ENCODE measurements at places on chromosomes 5 and 9. TPM values are rescaled to one million over a fixed set of nuclear protein-coding genes. Genes with fewer than 3 reads are reported as not detected.

The SGCD gene
- 0.15 TPM for total RNA-seq

The FOXB2 gene
- total RNA-seq = not detected

DNA sequence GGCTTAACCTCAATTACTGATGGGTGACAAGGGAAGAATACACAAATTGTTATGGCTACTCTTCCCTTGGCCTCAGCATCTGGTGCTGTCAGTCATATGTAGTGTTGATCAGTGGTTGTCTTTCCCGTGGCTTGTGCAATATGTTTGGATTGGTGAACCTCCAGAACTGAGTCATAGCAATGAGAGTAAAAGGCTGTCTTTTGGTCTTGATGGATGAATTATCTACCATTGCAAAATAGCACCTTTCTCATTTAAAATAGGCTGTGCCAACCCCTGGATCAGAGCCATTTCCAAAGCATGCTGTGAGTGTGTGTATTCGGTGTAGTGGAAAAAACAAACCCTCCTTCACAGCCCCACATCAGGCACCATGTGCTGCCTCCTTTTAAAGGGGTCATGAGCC, 14.6 kb upstream of the F2R start:
- peak; percentile 79 for DNase-seq

DNA sequence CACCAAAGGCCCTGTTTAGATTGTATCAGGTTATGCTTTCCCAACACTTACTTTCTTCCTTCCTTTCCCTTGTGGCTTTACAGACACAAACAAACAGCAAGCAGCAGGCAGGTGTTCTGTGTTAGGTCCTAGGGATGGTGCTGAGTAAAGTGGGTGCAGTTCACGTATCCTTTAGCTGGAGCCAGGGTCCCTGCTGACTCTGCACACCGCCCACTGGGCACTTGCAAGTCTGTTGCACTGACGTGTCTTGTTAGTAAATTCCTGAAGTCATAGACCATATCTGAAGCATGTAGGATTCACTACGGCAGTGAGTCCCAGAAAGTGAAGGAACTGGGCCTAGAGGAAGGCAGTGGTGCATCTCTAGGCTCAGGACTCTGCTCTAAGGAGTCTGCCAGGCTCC, 96.5 kb downstream of the DAPK1 start:
- DNase-seq = no peak

DNA sequence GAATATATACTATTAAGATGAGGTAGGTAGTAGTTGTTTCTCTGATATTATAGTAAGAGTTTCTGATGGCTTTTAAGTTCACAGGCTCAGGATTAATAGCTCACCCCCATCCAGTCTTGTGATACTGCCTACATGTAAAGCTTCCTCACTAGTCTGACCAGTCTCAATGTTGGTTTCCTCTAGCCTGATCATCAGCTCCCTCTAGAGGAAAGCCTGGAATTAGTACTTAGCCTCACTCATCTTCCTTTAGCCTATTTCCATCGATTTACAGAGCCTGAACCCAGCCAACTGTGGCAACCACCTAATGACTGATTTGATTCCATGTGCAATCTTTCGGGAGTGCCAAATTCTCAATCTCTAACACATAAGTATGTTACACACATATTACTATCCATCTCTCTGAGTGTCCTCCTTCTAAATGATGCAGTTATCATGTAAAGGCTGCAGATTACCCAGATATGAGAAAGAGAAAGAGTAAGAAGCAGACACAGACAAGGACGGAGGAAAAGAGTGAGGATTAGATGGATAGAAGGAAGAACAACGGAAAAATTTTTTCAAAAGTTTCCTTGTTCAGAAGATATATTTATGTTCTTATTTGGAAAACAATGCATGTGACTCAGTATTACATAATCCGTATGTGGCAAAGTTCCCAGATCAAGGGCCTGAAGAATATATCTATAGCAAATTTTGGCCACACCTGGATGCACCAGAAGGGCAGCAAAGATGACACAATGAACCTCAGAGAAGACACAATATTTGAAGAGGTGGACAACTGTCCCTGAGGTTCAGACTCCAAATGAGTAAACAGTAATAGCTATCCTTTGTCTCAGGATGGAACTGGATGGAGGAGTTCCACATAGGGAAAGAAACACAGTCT, 333.7 kb downstream of the ELAVL2 start:
- peak; percentile 89 for DNase-seq

DNA sequence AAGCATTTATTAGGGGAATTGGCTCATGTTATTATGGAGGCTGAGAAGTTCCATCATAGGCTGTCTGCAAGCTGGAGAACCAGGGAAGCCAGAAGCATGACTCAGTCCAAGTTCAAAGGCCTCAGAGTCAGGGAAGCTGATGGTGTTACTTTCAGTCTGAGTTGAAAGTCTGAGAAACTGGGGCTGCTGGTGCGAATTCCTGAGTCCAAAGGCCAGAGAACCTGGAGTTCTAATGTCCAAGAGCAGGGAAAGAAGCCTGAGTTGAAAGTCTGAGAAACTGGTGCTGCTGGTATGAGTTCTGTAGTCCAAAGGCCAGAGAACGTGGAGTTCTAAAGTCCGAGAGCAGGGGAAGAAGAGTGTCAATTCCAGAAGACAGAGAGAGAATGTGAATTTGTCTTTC, 641.1 kb downstream of the ISL1 start:
- no peak for DNase-seq

All from PC-3 (cell line).